Esophagus squamous epithelium (tissue), 5 donors: ENCODE measurements at places on chromosomes 13 and 19.

DNA sequence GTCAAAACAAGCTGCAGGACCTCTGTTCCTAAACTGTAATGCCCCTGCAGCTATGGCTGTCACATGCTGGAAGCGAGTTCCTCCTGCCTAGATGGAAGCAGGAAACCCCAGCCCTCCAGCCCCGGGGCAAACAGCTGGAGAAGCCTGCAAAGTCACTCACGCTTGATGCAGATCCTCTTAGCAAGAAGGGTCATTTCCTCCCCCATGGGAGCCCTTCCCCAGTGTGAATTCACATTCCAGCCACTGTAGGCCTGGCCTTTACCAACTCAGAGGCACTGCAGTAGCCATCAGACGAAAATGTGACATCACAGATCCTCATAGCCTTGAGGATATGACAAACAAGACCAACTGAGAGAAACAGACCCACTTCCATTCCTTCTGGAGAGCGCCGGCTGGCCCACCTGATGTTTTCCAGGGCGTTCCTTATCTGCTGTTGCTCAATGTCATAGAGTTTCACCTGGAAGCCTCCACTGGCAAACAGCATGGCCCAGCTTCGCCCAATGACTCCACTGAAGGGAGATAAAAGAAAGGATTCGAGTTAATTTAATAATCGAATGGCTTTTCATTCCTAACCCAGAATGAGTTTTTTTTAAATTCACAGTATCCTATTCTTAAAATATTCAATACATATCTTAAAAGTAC is 13.5 kb downstream of the CRYL1 start:
- no peak for DNase-seq

GRCh38 chr19:16518483-16519229 is 22.5 kb downstream of the C19orf44 start:
- no peak for DNase-seq

- no peak for DNase-seq
Measured at GRCh38 chr19:30652751-30653150, 280.6 kb downstream of the ZNF536 start.

DNA sequence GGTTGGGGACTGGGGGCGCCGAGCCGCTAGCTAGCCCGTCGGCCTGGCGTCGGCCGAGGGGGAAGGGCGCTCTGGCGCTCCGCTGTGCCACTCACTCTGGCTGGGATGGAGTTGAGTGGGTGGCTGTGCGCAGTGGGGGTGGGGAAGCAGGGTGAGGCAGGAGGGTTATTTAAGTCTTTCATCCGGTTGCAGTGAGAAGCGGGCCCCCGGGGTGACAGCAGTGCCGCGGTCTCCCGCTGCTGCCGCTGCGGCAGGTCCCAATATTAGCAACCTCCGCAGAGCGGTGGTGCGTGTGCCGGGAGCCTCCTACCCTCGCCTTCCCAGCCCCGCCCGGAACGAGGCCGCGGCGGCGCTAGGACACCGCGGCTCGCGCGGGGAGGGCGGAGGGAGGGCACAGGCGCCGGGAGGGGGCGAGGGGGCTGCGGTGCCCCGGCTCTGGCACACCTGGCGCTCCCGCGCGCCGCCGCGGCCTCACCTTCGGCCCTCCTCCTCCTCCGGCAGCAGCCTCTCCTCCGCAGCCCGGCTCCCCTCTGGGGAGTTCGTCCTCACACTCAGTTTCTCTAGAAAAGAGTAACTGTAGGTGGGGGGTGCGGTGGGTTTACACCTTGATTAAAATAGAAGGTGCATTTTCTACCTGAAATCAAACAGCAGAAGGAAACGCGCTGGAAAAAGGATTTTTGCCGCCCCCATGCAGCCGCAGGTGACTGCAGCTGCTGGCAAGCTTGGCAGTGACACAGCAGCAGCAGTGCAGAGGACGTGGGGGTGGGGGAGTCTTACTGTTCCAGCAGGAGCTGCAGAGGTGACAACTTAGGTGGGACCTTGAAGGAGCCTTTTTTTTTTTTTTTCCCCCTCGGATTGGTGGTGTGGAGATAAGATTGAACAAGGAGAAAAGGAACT is 4.5 kb downstream of the FGF9 start:
- DNase-seq: no peak

- no peak for DNase-seq
Measured at GRCh38 chr19:10625003-10625761, at the start of gene SLC44A2. SLC44A2 (plus strand) TSS chr19:10625553; CDS start chr19:10625634, 81 bp downstream.

- no peak for DNase-seq
Measured at GRCh38 chr13:73141292-73141771, 82.5 kb downstream of the KLF5 start.

DNA sequence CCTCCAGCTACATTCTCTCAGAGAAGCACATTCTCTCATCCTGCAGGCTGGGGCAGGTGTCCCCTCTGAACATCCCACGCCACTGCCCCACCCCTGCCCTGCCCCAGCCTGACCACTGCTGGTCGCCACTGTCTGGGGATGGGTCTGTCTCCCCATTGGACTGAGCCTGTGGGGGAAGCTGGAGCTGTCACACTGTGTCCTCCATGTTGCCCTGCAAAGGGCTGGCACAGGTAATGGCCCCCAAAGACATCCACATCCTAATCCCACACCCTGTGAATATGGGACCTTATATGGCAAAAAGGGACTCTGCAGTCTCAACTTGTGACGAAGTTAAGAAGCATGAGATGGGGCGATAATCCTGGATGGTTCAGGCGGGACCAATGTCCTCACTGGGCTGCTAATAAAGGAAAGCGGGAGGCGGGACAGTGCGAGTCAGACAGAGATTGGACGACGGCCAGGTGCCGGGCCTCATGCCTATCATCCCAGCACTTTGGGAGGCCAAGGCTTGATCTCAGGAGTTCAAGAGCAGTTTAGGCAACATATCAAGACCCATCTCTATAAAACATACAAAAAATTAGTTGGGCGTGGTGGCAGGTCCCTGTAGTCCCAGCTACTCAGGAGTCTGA is 9.1 kb downstream of the AP2S1 start:
- DNase-seq: no peak

DNA sequence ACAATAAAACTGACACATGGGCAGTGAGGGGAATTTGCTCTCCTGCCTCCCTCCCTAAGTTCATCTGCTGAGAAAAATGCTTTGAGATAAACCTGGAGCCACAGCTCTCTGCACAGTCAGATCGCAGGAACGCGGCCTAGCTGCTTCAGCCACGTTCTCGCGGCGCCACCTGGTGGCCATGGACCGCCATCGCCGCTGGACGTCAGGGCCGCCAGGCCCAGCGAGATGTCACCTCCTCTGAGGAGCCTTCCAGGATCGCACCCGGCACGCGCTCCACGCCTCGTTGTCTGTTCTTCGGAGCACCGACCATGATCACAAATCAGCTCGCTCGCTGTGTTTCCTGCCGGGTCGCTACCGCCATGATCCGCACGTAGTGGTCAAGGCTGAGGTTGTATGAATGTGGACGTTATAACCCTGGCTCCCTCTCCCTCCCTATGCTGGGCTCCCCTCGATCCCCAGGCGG is 20.6 kb upstream of the USP29 start:
- no peak for DNase-seq

DNA sequence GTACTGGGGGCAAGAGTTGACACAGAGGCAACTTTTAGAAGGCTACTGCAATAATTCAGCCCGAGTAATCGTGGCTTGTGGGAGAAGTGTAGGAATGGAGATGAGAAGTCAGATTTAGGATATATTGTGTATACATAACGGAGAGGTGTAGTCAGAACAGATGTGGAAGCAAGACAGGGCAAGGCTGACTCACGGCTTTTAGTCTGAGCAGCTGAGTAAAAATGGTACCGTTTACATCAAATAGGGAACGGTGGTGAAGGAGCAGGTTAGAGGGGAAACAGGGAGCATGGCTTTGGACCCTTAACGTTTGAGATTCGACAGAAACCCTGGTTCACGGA is 796 bp upstream of the LSM14A start:
- no peak for DNase-seq

DNA sequence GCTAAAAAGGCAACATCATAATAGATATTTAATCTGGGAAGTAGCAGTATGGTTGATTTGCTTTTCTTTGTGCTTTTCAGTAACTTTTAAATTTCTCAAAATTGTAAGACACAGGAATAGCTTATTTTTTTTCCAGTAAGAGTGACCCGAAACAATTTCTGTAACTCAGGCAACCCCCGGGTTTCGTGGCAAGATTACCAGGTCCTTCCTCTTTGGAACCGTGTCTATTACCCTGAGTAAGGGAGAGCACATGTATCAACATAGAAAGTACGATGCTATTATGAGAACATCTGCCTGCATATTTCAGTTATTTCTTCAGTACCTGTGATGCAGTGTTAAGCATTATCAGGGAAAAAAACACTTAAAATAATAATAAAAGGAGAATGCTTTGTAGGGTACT is 64.1 kb downstream of the DOCK9 start:
- no peak for DNase-seq

- DNase-seq: no peak
Measured at GRCh38 chr19:48218997-48219396, 36.7 kb downstream of the CARD8 start.

DNA sequence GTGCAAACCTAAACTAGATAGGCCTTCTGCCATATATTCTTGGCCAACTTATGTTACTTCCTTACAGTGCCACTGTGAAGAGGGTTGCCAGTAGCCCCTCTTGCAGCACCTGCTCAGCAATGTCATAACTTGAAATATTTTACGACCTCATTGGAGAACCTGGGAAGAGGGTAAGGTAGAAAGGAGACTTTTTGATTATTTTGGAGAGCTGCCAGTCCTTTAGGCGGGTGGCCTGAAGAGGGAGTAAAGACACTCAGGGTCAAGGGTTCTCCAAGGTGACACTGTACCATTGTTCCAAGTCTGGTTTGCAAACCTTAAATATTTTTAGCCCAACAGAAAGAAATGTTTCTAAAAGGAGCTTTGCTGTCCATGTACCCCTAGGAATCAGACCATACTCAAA is 118.3 kb downstream of the FLT1 start:
- DNase-seq: no peak

DNA sequence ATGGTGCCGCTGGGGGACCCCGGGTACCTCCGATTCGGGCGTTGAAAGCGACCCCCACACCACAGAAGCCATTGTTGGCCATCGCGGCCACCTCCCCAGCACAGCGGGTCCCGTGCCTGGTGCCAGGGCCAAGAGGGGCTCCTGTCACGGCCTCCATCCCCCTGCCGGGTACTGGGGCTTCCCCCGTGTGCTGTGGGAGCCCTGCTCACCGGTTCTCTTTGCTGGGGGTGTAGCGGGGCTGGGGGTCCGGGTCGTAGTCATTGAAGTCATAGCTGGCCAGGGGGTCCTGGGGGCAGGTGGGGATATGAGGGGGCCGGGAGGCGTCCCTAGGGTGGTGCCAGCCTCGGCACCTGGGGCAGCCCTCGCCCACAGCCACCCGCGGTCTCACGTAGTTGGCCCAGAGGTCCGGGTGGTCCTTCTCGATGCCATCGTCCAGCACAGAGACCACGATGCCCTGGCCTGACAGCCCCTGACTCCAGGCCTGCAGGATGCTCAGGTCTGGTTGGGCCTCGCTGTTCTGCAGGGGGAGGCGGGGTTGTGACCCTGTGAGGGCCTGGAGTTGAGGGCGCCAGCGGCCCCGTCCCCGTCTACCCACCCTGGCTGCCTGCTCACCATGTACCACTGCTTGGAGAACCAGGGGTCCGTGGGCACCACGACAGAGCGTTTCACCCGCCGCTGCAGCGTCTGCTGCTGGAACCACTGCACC is 2.4 kb downstream of the PCSK4 start:
- no peak for DNase-seq

- DNase-seq: no peak
Measured at GRCh38 chr19:44111910-44112463, 1.2 kb upstream of the ZNF225 start.

- no peak for DNase-seq
Measured at GRCh38 chr13:110311443-110312338, 4.6 kb downstream of the COL4A2 start.

- no peak for DNase-seq
Measured at GRCh38 chr13:82934000-82934399, 948.3 kb downstream of the SLITRK1 start.

- DNase-seq: no peak
Measured at GRCh38 chr13:23876265-23876664, 12.9 kb downstream of the MIPEP start.

GRCh38 chr19:58033741-58034476 is at the start of gene ZSCAN1:
ZSCAN1 (plus strand) TSS chr19:58034025; CDS start chr19:58037837, 3,812 bp downstream.
- no peak for DNase-seq

DNA sequence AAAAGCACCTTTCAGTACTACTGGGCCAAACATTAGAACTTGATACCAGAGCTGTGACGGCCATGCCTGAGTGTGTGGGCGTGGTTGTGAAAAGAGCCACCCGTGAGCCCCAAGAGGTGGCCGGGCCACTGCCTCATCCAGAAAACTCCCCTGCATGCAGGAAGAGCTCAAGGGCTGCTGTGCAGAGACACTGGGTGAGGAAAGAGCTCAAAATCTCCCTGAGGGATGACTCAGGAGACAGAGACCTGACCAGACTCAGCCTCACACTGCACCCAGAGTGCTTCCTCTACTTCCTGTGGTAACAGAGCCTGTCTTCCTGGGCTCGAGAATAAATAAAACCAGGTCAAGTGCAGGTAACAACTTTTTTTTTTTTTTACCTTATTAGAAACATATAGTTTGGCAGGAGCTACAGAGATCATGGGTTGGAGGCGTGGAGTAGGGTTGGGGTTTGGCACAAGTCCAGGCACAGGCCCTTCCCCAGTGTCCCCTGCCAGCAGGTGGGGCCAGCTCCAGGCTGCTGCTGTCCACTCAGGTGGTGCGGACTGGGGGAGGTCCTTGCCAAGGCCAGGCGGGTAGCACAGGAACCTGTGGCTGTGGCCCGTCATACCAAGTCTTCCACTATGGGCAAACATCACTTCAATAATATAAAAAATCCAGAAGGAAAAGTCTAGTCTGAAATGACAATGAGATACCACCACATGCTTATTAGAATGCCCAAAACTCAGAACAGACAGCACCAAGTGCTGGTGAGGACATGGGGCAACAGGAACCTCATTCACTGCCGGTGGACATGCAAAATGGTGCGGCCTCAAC is 25.5 kb downstream of the ELL start:
- no peak for DNase-seq

- DNase-seq: no peak
Measured at GRCh38 chr13:33582121-33582520, 235.8 kb upstream of the RFC3 start.

- DNase-seq: no peak
Measured at GRCh38 chr19:33471111-33471996, 50.2 kb downstream of the PEPD start.

DNA sequence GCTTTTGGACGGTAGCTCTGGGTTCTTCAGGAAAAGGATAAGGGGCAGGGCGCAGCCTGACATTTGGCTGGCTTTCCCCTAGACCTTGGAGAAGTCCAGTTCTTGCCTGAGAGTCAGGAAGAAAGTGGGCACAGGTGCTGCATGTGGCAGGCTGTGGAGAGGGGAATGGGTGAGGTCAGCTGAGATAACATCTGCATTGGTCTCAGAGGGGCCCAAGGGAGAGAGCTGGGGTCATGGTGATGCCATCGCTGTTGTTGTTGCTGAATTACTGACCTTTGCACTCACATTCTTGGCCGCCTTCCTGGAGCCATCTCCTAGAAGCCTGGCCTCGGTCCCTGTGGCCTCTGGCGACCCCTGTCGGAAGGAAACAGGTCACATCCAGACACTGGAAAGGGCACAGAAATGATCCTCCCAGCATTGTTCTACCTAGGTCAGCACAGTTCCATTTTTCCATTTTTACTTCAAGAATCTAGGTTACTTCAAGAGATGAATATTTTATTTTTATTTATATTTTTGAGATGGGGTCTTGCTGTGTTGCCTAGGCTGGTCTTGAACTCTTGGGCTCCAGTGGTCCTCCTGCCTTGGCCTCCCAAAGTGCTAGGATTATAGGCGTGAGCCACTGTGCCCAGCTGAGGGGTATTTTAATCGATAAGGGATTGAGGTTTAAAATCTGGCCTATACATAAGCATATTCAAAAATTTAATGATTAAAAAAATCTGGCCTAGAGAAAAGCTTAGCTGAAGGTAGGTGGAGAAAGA is 6.5 kb upstream of the LIPE start:
- DNase-seq: no peak
